ENCODE measurements at places on chromosomes 12 and 14. TPM values are rescaled to one million over a fixed set of nuclear protein-coding genes. Genes with fewer than 3 reads are reported as not detected.

Gene RFC5
- 13.4 TPM for total RNA-seq

Gene PLA2G1B
- total RNA-seq, result 4.7 TPM

Gene CACNA1C
- 19.3 TPM for total RNA-seq

Gene NOVA1
- 18.7 TPM for total RNA-seq

Gene ZNF385A
- total RNA-seq, result 11.4 TPM

Gene NDUFA9
- total RNA-seq, result 69.9 TPM

Gene GYS2
- total RNA-seq, result not detected

Gene IAPP
- total RNA-seq, result not detected

Gene EMP1
- total RNA-seq, result 66.0 TPM

Gene GPR65
- total RNA-seq, result 3.0 TPM

Gene ASB2
- total RNA-seq, result 28.0 TPM

Gene LGR5
- not detected for total RNA-seq

Gene SLC24A4
- 1.8 TPM for total RNA-seq

Gene C12orf75
- 254 TPM for total RNA-seq

All from mucosa of gallbladder (tissue), 1 donor.